Stimulated activated CD8-positive, alpha-beta memory T cell treated with anti-CD3 and anti-CD28 coated beads, Interleukin-7, amount 100 ng/mL, for 4 hours (primary cell): ENCODE measurements at places on chromosomes 3 and 15.

DNA sequence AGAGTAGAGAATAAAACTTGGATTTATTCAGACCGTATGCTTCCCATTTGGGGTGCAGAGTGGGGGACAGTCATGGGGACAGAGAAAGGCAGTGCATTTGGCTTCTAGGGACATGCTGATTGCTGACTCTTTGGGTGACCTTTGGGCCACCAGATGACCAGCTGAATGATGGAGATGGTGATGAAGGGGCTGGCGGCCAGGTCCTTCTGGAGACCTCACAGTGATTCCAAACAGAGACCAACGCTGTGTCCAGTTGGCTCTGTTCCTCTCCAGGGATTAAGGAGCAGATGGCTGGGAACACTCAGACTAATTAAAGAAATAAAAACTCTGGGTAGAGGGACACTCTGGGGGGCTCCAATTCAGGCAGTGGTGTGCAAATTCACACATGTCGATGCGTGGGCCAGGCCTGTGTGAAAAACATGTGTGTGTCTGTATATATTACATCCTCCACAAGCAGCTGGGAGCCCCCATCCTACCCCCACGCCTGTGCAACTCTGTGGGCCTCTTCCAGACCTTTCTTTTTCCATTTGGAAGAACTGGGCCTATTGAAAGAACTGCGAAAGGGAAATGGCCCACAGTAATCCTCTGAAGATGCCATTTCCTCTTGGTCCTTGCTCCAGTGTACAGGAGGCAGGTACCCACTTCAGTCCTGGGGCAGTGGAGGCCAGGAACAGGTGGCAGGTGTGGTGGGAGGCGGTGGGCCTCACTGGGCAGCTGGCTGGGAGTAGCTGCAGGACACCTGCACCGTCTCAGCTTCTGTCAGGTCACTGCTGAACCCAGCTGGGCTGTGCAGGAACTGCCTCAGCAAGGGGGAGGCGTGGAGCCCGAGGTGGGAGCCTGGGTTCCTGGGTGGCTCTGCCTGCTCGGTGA is 8.9 kb downstream of the XIRP1 start:
- no peak for DNase-seq

GRCh38 chr3:182182531-182182968 is 470.8 kb downstream of the SOX2 start:
- no peak for DNase-seq

DNA sequence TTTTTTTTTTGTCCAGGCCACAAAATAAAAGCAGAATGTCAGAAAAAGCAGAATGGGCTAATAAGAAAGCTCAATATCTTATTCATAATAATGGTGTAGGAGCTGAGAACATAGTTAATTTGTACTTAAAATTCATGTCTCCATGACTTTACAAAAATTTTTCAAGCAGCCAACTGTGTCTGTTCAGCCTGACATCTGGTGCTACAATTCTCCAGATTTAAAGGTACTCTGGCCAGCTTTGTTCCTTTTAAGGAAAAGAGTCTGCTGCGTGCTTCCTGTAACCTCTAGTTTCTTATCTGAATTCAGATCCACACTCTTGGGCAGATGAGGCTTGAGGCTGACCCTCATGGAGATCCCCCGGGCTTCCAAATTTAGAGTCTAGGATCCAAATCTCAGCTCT is 8.7 kb upstream of the RFX7 start:
- no peak for DNase-seq

DNA sequence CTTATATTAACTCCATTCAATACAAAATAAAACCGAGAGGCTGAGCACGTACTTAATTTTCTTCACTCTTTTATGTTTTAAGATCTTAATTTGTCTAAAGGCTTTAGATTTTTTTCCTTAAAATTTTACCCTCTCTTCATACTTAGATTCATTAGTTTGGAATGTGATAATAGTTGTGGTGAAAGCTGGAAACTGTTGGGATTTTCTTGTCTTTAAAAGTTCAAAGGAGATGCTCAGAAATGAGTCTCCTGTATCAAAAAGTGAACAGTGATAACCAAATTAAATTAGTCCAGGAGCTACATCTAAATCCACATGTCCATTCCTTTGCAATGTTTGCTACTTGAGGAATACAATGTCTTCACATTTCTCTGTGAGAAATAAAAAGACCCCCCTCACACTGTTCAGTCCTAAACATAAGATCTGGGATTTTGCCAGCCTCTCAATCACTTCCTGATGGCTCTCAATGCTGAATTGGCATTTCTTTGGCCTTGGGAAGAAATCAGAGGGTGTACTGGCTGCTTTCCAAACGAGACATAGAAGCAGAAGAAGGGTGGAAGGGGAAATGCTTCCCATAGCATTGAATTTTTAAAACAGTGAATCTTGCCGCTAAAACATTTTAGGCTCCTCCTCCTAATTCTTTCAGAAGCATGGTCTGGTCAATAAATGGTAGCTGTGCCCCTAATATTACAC is 245.0 kb downstream of the SHOX2 start:
- no peak for DNase-seq

DNA sequence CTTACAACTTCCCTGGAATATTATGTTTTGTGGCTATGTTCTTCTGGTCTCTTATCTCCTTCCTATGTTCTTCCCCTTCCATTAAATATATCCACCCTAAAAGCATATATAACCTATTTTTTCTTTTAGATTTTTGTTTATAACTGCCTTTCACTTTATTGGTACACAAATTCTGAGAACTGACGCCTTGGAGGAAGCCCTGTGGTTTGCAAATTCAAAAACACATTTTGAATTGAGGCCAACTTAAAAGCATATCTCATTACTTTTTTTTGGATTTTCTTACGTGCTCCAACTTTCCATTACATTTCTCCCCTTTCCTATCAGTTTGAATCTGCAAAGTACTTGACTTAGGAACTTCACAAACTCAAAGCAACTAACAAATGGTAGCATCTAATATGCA is 15.3 kb upstream of the COLQ start:
- DNase-seq, result no peak

GRCh38 chr3:101842245-101842934 is 6.9 kb upstream of the NFKBIZ start:
- DNase-seq, result no peak

DNA sequence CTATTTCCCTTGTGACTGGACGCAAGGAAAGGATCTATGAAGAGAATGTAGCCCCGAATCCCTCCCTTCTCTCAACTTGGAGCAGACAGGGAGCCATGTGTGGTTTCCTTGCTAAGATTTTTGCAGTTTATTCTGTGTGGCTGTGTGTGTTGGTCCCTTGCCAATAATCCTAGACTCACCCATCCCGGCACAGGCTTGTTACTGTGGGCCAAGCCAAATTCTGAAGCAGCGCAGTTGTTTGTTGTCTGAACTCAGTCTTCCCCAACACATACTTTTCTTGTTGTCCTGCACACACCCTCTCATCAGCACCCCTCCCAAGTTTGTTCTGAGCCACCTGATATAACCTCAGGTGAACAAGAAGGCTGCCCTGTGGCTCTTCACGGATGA is 193.3 kb upstream of the CTDSPL start:
- DNase-seq, result no peak

- no peak for DNase-seq
These were observed 304.4 kb downstream of the DOCK3 start for GRCh38 chr3:50978991-50979667.

DNA sequence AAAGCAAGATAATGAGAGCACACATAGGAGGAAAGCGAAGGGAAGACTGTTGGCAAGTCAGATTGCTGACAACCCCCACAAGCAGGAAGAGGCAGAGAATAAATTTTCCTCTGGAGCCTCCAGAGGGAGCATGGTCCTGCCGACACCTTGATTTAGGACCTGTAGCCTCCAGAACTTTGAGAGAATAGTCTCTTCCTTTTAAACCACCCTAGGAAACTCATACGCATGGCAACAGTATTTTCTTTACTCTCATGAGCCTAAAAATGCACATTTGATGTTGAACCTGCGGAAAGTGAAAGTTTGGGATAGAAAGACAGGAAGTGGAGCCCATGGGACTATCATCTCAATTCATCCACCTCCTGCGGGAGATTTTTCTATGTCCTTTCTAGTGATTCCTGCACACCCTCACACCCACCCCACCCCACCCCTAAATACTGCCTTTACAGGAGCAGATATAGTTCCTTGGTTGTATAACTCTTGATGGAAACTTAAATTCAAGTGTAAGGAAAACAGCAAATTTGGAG is 116.7 kb upstream of the LPP start:
- no peak for DNase-seq

DNA sequence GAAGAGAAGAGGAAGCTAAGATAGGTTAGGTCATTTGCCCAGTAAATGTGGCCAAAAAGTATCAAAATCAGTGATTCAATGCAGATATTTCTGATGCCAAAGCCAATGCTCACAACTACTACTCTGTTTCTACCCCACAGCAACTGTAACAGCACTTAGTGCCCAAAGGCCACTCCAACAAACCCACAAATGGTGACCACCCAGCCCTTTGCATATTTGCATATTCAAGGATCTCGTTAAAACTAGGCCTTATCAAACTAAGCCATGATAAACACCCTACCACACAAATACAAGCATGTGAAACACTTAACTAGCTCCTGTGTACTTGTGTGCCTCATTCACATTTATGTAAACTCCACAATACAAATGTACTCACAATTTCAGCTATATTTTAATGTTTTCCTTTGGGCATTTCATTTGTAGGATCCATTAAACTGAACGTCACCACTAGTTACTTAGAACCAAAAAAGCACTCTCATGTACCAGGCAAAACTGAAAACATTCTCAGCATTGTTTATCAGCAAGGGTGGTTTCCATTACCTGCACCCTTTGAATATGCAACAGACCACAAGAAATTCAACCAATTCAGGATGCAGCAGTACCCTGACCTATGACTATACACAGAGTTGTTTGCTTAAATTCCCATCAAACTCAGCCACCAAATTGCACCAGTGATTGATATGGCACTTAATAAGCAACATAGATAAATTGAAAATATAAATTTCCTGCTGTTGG is 111.2 kb upstream of the STT3B start:
- no peak for DNase-seq

GRCh38 chr3:116051586-116051985 is 393.7 kb downstream of the LSAMP start:
- DNase-seq, result no peak

GRCh38 chr15:81939604-81940440 is 106.0 kb downstream of the MEX3B start:
- DNase-seq, result no peak

GRCh38 chr3:129245141-129245540 is 4.3 kb upstream of the COPG1 start:
- no peak for DNase-seq

GRCh38 chr15:61715082-61715481 is 345.2 kb downstream of the VPS13C start:
- no peak for DNase-seq

- no peak for DNase-seq
These were observed 16.6 kb downstream of the LRRC2 start for GRCh38 chr3:46549408-46549904.

DNA sequence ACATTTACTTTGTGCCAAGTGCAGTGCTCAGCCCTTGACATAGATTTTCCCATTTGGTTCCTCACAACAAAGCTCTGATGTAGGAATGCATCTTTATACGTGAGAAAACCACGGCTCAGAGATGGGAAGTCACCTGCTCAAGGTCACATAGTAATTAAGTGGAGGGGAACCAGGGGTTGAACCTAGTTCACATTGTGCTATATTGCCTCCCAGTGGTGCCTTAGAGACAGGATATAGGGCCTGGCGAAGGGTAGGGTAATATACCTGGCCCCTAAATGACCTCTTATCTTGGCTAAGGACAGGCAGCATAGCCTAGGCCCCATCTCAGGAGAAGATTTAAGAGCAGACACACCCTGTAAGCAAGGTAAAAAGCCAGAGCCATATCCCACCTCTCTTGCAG is 71.5 kb downstream of the FOXP1 start:
- DNase-seq, result no peak

DNA sequence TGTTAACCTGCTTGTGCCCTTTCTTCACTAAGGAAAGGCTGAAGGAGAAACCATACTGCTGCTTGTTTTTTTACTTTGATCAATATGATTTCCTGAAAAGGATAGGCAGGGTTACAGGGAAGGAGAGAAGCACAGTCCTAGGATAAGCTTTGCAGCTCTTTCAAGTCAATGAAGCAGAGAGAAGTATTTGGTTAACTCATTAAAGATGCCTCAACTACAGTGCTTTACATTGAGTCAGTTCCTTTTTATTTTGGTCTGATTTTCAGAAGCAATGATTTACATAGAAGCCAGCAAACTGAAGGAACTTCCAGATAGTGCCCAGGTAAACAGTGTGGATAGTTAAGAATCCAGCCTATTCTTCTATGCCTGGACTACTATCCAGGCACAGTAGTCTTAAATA is 64.8 kb downstream of the ARIH1 start:
- DNase-seq, result no peak

DNA sequence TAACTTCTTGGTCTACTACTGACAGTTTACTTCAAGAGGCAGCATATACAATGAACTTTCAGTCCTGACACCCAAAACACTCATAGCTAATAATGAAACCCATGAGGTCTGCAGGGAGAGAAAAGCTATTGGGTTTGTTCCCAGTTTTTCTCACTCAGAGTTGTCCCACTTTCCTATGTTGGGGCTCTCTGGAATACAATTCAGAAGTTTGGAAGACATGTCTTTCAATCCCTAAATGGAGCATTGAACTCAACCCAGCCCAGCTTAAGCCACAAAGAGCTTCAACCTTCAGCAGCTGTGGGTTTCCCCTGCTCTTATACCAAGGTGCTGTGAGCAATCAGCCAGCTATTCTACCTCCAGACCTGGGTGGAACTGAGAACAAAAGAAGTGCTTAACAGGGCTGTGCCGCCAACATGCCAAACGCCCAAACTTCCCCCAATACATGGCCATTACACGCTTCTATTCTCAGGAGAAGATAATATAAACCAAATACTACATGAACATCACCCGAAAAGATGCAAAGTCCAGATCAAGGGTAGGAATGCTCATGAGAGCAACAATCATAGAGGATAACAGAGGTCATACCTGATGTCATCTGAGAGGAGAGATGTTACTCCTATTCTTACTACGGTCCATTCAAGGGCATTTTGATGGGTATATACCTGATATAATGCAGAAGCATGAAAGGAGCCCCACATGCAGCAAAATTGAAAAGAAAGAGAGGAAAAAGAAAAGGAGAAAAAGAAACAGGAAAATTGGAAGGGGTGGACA is 131.2 kb upstream of the TGFBR2 start:
- no peak for DNase-seq
